ENCODE measurements at places on chromosomes 2 and 18. TPM values are rescaled to one million over a fixed set of nuclear protein-coding genes. Genes with fewer than 3 reads are reported as not detected.

RAB12 gene
- total RNA-seq = 81.8 TPM

- no peak for DNase-seq
Observed at GRCh38 chr2:111168528-111169239, 48.0 kb downstream of the BCL2L11 start.

GRCh38 chr2:241412144-241412543, 56.1 kb downstream of the FARP2 start:
- peak; percentile 60 for DNase-seq

GRCh38 chr18:73316513-73316912, 448.7 kb upstream of the NETO1 start:
- no peak for DNase-seq

Data from urinary bladder (tissue), 4 donors.